Activated CD8-positive, alpha-beta memory T cell treated with anti-CD3 and anti-CD28 coated beads, Interleukin-2, amount 10 ng/mL, durations not matched to agents 7 days and 5 days (primary cell): ENCODE measurements at places on chromosomes 7 and 10. TPM values are rescaled to one million over a fixed set of nuclear protein-coding genes. Genes with fewer than 3 reads are reported as not detected.

Gene PFKP
- 262 TPM for total RNA-seq

Gene ITGB8
- total RNA-seq = 0.07 TPM

Gene PLPP4
- total RNA-seq = not detected

Gene OR6V1
- total RNA-seq = not detected

Gene TMEM72
- total RNA-seq = not detected

Gene RASA4B
- total RNA-seq = 14.8 TPM

Gene CYP3A7
- not detected for total RNA-seq

Gene PARP12
- 215 TPM for total RNA-seq

Gene SHTN1
- not detected for total RNA-seq

Gene HACD1
- 6.6 TPM for total RNA-seq

Gene HECW1
- not detected for total RNA-seq

Gene SPDYE1
- total RNA-seq = 0.20 TPM

Gene TUBB8
- not detected for total RNA-seq

Gene CUEDC2
- total RNA-seq = 73.5 TPM

Gene GPR158
- not detected for total RNA-seq

Gene PRPS1L1
- not detected for total RNA-seq

Gene TRIM73
- 7.9 TPM for total RNA-seq

Gene GSDME
- total RNA-seq = 0.96 TPM

Gene PON1
- not detected for total RNA-seq

Gene LRRC18
- total RNA-seq = not detected

Gene FAM25C
- total RNA-seq = not detected

Gene FGFBP3
- 1.9 TPM for total RNA-seq

Gene OPALIN
- total RNA-seq = not detected

Gene SUN3
- total RNA-seq = not detected

Gene ASZ1
- not detected for total RNA-seq

Gene INMT
- 0.12 TPM for total RNA-seq

Gene CDK14
- total RNA-seq = 0.20 TPM

Gene CALCR
- total RNA-seq = not detected

Gene SUN1
- total RNA-seq = 41.4 TPM

Gene ZNF511
- total RNA-seq = 60.1 TPM

Gene AGBL3
- total RNA-seq = 2.8 TPM

Gene GIMAP7
- total RNA-seq = 89.7 TPM

Gene AKR1C4
- total RNA-seq = not detected

Gene TRIM74
- total RNA-seq = 1.8 TPM

Gene ASB15
- total RNA-seq = not detected

Gene ABCC2
- 0.85 TPM for total RNA-seq

Gene CYP2E1
- not detected for total RNA-seq

Gene CASP2
- total RNA-seq = 117 TPM

Gene ADCY1
- 6.7 TPM for total RNA-seq

Gene OR2A2
- total RNA-seq = not detected

Gene CDK1
- 123 TPM for total RNA-seq

Gene JAKMIP3
- total RNA-seq = 0.19 TPM

Gene ACSL5
- total RNA-seq = 58.1 TPM

Gene MPP7
- total RNA-seq = 3.7 TPM

Gene SKIDA1
- total RNA-seq = 0.26 TPM

Gene ADRB1
- total RNA-seq = 2.3 TPM

Gene CACNA2D1
- total RNA-seq = not detected

Gene AKR1C8
- total RNA-seq = 0.14 TPM

Gene FAM237B
- not detected for total RNA-seq

Gene SPDYE16
- total RNA-seq = 0.52 TPM

Gene NACAD
- 0.35 TPM for total RNA-seq

Gene CYP2C19
- total RNA-seq = not detected

Gene FKBP6
- total RNA-seq = not detected

Gene NODAL
- not detected for total RNA-seq

Gene TMEM178B
- total RNA-seq = 1.9 TPM

Gene GPR146
- 2.1 TPM for total RNA-seq

Gene TRIM50
- not detected for total RNA-seq

Gene ZNF117
- total RNA-seq = 4.9 TPM

Gene GRM3
- total RNA-seq = not detected

Gene LRIT1
- total RNA-seq = not detected
